ENCODE measurements at places on chromosomes 3 and 15.

DNA sequence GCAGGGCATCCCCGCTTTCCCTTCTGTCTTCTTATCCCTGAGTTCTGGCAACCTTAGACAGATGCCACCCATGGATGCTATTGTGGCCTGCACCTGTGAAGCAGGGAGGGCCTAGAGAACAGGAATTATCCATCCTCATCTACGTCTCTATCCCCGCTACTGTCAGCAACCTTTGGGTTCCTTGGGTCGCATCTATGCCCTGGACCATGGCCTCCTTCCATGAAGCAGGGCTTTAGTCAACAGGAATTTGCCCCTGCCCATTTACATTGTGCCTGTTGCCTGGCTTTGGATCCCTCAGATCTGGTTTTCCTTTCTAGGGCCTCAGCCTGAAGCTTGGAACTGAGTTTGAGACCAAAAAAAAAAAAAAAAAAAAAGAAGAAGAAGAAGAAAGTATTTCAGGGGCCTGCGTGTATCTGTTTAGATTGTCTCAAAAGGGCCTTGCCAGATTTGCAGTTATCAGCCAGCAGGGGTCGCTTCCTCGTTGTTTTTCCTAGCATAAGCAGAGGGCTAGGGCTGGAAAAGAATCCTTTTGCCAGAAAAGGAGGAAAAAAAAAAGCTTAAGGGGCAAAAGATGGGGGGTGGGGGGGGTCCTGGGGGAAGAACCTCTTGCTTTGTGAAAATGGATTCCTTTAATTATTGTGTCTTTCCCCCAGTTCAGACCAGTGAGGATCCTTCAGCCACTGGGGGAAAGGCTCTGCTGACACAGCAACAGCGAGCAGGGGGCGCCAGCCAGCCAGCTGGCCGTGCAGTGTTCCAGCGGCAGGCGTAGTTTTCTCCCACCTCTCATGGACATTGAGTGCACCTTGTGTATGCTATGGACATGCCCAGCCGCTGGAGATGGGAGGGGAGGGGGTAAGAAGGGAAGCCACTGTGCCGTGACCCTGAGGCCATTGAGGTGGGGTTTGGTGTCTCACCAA is 65.7 kb upstream of the ALDH1L1 start:
- DNase-seq = no peak

- no peak for DNase-seq
Observed at GRCh38 chr3:160675566-160676124, 1.3 kb upstream of the ARL14 start.

DNA sequence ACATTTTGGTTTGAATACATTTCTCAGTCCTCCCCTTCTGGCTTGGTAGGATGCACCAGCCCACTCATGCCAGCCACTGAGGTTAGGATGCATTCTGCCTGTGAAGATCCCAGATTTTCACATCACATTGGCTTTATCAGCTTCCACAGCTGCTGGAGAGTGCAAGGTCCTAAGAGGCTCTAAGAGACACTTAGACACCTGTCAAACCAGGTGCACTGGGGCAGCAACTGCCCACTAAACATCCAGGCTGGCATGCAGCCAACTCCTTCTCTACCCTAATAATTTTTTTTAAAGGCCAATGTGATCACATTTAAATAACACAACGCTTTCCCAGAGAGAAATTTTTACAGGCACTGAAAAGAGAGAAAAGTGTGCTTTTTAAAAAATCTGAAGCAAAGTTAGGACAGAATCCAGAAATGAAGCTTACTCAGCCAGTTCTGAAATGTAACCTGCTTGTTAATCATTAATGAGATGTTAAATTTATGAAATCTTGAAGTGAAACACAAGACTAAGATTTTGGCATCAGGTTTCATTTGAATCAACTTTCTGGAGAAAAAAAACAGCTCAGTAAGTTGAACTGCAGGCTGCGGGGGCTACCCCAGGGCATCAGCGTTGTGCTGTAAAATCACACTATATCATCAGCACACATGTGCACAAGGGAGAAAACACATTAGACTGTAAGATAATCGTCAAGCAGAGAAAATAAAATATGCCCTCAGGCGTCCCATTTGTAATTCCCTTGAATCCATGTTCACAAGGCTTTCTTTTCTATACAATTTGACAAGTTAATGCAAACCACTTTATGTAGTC is 312.9 kb downstream of the ZBBX start:
- no peak for DNase-seq

- DNase-seq = no peak
Observed at GRCh38 chr3:55592572-55592971, 105.5 kb upstream of the WNT5A start.

DNA sequence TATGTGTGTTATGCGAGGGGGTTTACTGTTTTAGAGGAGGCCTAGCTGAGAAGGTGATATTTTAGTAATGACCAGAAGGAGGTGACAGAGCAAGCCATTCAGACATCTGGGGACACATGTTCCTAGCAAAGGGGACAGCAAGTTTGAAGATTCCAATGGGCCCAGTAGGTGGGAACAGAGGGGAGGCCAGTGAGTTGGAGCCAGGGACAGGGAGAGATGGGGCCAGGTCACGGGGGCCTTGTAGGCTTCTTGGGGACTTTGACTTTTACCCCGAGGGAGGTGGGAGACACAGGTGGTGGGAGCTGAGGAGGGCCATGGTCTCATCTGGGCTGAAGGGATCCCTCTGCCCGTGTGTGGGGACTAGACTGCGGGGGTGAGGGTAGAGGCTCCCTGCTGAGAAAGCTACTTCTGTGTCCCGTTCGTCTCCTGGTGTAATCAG is 72.5 kb downstream of the MGLL start:
- DNase-seq = no peak

DNA sequence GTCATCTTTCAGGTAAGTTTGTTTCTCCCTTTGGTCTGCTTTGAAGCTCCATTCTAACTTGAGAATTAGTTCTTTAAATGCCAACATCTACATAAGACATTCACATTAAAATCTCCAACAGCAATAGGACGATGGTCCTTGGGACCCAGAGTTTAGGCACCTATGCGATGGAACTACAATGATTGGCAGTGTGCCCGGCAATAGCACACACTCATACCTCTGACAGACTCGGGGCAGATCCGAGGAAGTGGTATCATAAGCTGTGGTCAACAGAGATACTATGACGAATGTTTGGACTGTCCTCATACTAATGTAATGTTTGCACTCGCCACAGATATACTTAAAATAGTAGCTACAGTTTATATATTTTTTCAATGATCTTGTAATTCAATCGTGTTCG is 34.2 kb upstream of the NR2F2 start:
- no peak for DNase-seq

DNA sequence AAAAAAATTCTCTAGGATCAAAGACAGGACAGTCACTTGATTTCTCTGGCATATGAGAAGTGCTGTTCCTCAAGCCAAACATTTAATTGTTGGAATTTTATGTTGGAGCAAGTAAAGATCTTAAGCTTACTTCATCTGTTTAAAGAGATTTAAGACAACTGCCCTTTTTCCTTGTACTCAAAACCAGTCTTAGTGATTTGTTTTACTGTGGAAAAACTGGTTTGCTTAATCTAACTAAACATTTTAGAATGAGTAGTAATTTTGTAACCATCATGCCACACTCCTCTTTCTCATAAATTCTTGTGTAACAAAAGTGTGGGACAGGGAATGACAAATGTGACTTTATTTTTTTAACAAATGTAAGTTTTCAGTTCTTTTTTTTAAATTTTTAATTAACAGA is 18.4 kb downstream of the PRKCI start:
- DNase-seq = no peak

Measured in pulmonary artery endothelial cell (primary cell).